ENCODE measurements at places on chromosomes 3 and 15. TPM values are rescaled to one million over a fixed set of nuclear protein-coding genes. Genes with fewer than 3 reads are reported as not detected.

Gene LXN
- total RNA-seq: 20.7 TPM

Gene MRAS
- total RNA-seq: 11.2 TPM

Gene BLM
- total RNA-seq: 35.2 TPM

- no peak for DNase-seq
Observed at GRCh38 chr3:195508185-195508584, 34.9 kb downstream of the PPP1R2 start.

- no peak for DNase-seq
Observed at GRCh38 chr3:178300441-178300959, 235.7 kb upstream of the KCNMB2 start.

DNA sequence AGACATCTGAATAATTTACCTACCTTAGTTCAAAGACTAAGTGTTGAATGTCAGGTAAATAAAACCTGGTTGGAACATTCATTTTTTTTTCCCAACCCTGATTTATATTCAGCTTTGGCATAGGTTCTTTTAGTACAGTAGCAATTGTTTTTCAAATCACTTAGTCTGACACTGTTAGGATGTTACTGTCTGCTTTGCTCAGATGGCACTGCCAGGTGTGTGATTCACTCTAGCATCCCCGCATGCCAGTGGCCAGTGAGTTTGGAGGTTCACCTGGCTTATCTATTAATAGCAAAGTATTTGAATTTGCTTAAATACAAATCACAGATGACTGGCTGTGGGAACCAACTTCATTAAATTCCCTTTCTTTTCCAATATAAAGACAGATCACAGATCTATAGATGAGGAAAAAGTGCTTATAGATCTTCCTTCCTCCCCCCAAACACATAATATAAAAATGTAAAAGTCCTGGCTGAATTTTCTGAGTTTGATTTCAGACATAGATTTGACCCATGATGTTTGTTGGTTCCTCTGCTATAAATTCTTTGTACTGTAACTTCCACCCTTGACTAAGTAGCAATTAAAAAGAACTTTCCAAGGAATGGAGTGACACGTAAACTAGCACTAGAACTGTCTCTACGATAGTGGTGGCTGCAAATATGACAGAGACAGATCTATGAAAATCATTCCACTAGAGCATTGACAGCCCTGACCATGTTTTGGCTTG is 3.9 kb downstream of the THBS1 start:
- no peak for DNase-seq

DNA sequence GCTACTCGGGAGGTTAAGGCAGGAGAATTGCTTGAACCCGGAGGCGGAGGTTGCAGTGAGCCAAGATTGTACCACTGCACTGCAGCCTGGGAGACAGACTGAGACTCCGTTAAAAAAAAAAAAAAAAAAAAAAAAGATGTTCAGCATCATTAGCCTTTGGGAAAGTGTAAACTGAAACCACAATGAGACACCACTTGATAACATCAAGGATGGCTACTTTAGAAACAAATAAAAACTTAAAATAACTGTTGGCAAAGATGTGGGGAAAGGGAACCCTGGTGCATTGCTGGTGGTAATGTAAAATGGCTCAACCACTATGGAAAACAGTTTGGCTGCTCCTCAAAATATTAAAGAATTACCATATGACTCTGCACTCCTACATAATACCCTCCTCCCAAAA is 1.9 kb downstream of the LEO1 start:
- DNase-seq: no peak

All from neural progenitor cell (in vitro differentiated cells).